ENCODE measurements at places on chromosomes 12 and 14. TPM values are rescaled to one million over a fixed set of nuclear protein-coding genes. Genes with fewer than 3 reads are reported as not detected.

Gene ANO2
- total RNA-seq: 11.3 TPM

Gene OTOGL
- 0.15 TPM for total RNA-seq

- DNase-seq: no peak
These were observed 501.1 kb downstream of the VRK1 start for GRCh38 chr14:97298331-97298730.

Gene NELL2
- total RNA-seq: 15.9 TPM

DNA sequence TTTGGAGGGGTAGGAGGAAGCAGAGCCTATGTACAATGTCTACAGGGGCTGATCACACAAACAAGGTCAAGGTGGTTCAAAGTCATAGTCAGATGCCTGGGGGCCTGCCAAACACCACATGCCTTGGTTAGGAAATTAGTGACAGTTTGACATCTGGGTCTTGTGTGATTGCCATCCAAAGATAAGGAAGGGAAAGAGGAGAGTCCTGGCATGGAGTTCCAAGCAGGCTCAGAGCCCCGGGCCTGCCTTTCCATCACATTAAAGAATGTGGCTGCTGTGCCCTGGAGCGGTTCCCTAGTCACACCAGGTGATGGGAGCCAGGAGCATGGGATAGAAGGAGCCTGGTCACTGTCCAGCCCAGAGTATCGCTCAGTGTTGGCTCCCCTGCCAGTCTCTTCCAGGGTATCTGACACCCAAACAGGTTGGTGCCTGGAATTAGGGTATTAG lies 53.6 kb upstream of the BCL2L14 start:
- DNase-seq: no peak

Gene RNASE1
- 511 TPM for total RNA-seq

GRCh38 chr12:44369998-44370397 lies 506.1 kb downstream of the NELL2 start:
- no peak for DNase-seq

GRCh38 chr12:18849080-18849479 lies 111.2 kb downstream of the CAPZA3 start:
- DNase-seq: no peak

Gene AICDA
- total RNA-seq: 0.46 TPM

- DNase-seq: peak; percentile 73
These were observed 10.1 kb upstream of the PITPNM2 start for GRCh38 chr12:123160801-123161487.

DNA sequence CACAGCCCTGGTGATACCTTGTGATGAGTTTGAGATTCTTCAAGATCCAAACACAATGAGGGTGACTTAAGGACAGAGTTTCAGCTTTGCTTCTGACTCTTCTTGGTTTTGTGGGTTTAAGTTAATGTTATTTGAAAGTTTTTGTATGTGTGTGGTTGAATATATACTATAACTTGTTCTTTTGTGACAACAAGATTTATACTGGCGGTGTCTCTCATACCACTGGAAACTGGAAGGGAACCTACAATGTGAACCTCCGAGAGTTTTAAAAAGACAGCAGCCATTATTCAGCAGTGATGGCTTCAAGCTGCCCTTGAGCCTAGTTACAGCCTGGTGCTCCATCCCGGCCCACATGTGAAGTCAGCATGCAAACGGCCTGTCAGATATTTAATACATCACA lies 87.9 kb upstream of the IGF1 start:
- no peak for DNase-seq

Gene LRCOL1
- 1.4 TPM for total RNA-seq

DNA sequence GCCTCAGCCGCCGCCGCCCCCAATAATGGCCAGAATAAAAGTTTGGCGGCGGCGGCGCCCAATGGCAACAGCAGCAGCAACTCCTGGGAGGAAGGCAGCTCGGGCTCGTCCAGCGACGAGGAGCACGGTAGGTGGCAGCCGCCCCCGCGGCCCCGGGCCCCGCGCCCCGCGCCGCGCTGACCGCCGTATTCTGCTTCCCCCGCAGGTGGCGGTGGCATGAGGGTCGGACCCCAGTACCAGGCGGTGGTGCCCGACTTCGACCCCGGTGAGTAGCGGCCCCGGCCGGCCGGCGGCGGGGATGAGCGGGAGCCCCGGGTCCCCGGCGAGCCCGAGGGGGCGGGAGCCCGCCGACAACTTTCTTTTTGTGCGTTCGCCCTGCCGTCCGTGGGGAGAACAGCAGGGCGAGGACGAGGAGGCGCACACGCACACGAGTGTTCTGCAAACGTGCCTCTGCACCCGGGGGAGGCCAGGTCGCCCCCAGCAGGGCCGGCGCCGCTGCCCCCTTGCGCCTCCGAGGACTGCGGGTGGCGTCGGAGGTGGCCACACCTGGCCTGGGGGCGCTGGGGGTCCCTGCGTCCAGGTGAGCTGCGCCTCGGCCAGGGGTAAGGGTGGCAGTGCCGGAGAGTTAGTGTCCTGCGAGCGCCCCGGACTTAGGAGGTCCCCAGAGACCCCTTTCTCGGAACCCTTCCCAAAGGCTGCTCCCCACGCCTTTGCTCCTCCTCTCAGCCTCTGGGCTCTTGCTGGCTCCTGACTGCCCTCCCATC lies 794 bp downstream of the RCOR1 start:
- DNase-seq: peak; percentile 63
